ENCODE measurements at places on chromosomes 3 and 15.

- DNase-seq, result no peak
These were observed 666.7 kb upstream of the NAALADL2 start for GRCh38 chr3:174192471-174192870.

GRCh38 chr15:37756407-37756806, 178.0 kb upstream of the TMCO5A start:
- no peak for DNase-seq

GRCh38 chr15:88252441-88252840, 4.1 kb downstream of the NTRK3 start:
- DNase-seq, result no peak

GRCh38 chr3:52076896-52077780, 20.8 kb upstream of the DUSP7 start:
- no peak for DNase-seq

DNA sequence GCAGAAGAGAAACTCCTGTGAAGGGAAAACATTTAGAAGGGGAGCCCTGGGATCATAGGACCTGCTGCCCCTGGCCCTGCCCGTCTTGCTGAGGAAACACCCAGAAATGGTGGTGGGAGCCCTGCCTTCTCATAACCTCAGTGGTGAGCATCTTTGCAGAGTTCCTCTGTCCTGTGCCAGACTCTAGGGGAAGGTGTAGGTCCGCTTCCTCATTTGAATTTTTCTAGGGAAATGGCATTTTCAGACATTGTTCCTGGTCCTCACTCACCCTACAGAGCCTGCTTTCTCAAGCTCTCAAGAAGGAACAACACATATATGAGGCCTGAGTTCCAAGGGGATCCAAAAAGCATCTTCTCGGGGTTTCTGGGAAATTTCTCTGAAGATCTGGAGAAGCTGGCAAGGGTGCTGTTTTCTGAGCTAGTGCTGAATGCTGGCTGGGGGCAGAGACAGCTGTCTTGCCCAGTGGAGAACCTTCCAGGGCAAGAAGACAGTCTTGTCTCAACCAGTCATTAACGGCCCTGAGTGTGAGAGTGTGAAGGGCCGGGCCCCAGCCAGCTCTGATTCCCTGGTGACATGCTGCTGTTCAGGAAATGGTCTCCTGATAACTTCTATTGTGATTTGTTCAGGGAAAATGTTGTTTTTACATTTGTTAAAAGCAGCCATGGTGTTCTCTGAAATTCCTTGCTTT, 283.1 kb upstream of the LRRFIP2 start:
- DNase-seq, result no peak

GRCh38 chr3:135678386-135678785, 287.1 kb upstream of the PPP2R3A start:
- no peak for DNase-seq

GRCh38 chr3:145696011-145696410, 465.0 kb downstream of the PLOD2 start:
- no peak for DNase-seq

DNA sequence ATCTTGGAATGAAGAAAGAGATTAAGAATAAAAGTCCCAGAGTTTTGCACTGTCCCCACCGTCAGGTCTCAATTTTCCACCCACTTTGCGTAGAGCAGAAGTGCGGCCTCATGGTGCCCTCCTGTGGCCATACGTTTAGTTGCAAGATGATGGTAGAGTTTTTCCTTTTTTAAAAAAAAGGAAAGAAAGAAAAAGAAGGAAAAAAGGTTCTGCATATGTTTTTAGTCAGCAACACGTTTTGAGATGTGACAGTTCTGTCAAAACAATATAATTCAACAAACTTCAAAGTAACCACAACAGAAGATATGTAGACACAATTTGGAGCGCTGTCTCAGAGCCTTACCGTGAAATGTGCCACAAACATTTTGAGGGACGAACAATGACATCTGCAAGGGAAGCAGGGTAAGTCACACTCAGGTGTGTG, 24.6 kb downstream of the EBLN2 start:
- peak; percentile 11 for DNase-seq

GRCh38 chr15:31799715-31800321, 230.5 kb upstream of the CHRNA7 start:
- no peak for DNase-seq

DNA sequence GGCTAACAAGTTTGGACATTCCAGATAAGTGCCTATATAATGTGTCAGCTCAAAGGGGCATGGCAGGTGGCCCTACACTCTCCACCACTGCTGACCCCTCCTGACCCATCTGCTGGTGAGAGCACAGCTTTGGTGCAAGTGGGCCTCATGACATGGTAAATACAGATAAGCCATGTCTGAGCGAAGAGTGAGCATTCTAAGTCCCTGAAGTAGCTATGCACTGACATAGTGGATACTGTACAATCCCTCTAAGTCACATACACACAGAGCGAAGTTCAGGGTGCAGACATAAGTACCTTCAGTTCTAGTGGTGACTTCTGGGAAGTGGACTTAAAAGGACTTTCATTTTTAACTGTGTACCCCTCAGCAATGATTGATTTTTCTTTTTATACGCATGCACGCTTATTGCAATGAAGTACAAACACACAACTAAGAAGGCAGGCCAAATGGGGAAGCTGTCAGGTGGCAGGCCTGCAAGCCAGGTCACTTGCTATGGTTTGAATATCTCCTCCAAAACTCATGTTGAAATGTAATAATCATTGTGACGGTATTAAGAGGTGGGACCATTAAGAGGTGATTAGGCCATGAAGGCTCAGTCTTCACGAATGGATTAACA, 41.5 kb downstream of the TBC1D2B start:
- no peak for DNase-seq

DNA sequence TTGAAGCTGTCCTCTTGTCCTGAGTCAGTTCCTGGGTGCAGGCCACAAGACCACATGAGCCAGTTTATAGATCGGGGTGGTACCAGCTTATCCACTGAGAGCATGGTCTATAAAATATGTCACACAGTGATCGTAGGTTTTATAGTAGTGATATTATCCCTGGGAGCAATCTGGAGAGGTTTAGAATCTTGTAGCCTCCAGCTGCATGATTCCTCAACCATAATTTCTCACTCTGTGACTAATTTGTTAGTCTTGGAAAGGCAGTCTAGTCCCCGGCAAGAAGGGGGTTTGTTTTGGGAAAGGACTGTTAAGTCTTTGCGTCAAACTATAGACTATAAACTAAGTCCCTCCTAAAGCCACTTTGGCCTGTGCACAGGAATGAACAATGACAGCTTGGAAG, 693.0 kb upstream of the CADM2 start:
- no peak for DNase-seq

DNA sequence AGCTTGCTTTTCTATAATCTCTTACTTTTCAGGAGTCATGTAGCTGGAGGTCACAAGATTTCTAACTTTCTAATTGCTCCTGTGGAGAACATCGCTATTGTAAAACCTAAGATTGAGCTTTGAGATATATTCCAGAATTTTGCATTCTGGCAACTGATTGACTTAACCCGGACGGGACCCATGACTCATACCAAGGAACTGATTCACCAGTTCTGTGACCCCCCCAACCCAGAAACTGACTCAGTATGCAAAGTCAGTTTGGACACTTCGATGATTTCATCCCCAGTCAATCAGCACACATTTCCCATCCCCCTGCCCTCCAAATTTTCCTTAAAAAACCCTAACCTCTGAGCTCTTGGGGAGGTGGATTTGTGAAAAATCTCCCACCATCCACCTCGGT, 396.5 kb upstream of the GBE1 start:
- DNase-seq, result no peak

DNA sequence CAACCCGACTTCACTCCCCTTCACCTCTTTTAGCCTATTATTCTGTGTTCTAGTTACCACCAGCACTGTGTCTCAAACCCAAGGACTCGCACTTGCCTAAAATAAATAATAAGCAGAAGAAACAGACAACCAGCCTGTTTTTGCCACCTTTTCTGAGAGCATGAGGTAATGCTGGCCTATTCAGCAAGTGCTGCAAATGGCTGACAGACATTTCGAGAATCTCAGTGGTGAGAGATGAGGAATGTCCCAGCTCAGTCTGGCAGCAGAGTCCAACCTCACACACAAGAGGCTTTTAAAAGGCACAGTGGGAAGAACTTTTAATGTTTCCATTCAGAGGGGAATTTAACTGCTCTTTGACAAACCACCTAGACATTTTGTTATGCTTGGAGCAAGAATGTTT, 143.3 kb upstream of the GMNC start:
- DNase-seq, result no peak

GRCh38 chr3:56890448-56891091, 88.8 kb upstream of the ARHGEF3 start:
- no peak for DNase-seq

DNA sequence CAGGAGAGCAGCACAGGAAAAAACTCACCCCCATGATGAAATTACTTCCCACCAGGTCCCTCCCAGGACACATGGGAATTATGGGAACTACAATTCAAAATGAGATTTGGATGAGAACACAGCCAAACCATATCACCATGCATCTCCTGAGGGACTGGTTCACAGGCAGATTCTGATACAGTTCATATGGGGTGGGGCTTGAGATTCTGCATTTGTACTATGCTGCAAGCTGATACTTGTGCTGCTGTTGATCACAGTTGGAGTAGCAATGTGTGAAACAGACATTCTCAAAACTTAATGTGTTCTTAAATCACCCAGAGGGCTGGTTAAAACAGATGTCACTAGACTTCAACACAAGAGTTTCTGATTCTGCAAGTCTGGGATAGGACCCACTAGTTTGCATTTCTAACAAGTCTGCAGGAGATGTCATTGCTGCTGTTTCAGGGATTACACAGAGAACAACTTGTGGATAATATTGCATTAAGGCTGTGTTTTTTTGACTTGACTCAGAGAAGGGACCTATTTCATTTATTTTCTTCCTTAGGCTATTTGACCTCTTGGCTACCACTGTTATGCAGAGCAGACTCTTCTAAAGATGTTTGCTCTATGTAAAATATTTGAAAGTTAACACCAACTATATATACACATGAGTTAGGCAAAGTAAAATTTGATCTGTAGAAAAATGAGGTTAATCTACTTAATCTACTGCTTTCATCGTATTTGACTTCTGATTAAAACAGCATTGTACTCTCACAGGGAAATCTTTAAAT, 194.2 kb upstream of the CNTN3 start:
- no peak for DNase-seq

GRCh38 chr15:55279746-55280351, 9.8 kb downstream of the RAB27A start:
- peak; percentile 30 for DNase-seq

DNA sequence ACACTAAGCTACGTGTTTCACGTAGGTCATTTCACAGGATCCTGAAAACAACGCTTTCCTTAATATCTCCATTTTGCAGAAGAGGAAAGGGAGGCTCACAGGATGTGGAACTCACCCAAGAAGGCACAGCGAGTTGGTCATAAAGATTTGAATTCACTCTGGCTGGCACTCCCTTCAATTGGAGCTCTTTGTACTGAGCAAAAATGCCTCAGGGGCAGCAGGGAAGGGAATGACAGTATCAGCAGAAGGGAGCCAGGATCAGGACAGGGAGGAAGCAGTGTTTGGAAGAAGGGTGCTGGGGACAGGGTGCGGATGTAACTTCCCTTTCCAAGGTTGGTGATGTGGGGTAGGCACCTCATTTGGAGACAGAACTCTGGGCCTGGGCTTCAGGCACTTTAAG, 1.1 kb upstream of the ST6GAL1 start:
- no peak for DNase-seq

DNA sequence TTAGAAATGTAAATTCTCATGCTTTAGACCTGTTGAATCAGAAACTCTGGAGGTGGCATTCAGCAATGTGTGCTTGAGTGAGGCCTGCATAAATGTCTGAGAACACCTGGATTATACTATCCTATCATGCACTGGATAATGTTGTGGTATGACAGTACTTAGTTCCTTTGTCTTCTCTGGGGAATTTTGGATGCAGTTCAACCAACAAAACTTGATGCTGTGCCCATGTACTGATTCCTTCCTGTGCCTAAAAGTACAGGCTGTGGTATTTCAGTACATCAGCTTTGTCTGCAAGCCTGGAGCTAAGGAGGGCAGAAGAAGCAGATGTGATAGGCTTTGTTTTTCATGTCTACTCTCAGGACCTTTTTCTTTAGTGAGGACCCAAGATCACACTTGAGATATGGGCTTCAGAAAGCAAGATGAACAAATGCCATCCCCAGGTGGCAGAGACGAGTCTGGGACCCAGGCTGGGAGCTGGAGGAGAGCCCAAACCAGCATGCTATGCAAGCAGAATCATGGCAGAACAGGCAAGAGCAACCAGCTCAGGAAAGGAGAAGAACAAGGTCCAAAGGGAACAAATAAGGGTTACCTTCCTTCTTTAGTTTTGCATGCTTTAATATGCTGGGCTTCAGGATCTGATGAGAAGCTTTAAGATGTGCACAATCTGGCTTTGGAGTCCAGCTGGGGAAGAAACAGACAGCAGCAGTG, 124.7 kb downstream of the MYRIP start:
- no peak for DNase-seq

GRCh38 chr3:18812316-18812715, 336.0 kb upstream of the KCNH8 start:
- DNase-seq, result no peak

- no peak for DNase-seq
These were observed 61.4 kb upstream of the ZBTB38 start for GRCh38 chr3:141306922-141307321.

DNA sequence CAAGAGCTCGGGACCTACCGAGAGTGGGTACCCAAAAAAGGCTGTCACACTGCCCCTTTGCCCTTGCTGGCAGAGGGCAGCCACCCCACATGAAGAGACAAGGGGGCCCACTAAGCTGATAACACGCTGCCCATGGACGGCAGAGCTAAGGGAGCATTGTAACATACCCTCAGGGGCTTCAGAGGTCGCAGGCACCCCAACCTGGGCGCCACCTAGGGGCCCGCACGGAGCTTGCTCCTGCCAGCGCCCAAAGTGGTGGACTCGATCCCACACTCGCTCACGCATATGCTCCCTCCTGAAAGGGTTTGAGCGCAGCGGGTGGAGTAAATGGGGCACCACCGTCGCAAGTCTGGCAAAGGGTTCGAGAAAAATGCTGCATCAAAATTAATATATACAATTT, 975.4 kb downstream of the ZPLD1 start:
- DNase-seq, result no peak

GRCh38 chr3:89358281-89358680, 250.9 kb downstream of the EPHA3 start:
- DNase-seq, result no peak

GRCh38 chr3:148319161-148319915, 378.4 kb upstream of the AGTR1 start:
- DNase-seq, result no peak

DNA sequence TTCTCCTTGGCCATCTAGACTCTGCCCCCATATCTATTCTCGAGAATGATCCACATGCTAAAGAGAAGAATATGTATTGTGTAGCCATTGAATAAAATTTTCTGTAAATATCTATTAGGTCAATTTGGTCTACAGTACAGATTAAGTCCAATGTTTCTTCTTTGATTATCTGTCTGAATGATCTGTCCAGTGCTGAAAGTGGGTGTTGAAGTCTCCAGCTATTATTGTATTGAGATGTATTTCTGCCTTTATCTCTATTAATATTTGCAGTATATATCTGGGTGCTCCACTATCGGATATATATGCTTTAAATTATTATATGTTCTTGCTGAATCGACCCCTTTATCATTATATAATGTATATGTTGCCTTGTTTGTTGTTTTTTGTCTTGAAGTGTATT, 384.9 kb upstream of the ROBO1 start:
- no peak for DNase-seq

- no peak for DNase-seq
These were observed 1250.0 kb upstream of the GBE1 start for GRCh38 chr3:83011481-83011880.

All from SW 1271 (cell line).